CD4-positive, alpha-beta T cell treated with Interleukin-1 beta for 1 hour (primary cell): ENCODE measurements at places on chromosomes 4 and X.

DNA sequence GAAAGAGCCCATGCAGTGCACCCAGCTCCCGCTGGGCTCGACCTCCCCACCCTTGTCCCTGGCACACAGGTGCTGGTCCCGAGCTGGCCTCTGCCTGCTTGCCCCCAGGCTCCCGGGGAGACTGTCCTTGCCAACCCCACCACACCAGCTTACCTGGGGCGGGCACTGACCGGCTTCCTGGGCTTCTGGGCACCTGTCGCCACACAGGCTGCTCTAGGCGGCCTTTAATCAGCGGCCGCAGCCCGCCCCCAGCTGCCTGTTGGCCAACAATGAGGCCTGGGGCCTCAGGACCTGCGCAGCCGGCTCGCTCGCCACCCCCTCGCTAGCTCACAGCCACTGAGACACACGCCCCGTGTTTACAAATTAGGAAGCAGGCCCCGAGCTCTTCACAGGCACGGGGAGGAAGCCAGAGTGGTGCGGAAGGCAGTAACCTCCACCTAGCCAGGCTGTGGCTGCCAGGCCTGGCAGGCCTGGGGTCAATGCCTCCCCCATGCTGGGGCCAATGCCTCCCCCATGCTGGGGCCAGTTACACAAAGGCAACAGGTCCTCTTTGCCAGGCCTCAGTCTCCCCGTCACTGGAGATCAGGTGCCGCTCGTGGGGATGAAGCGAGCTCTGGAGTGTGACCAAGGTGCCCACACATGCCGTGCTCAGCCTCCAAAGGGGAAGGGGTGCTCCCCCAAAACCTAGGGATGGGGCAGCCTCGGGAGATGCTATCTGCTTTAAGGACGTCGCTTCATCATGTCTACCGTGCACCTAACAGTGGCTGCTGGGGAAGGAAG lies at the start of gene TREX2:
TREX2 (minus strand) TSS at position 201 of the 780 bp plus-strand sequence. CDS start 626 bp downstream, outside the sequence.
- DNase-seq = no peak

GRCh38 chr4:186132577-186133242 lies 28.2 kb downstream of the FAM149A start:
- DNase-seq = no peak

- DNase-seq = no peak
Measured at GRCh38 chr4:105990933-105991332, 95.7 kb downstream of the NPNT start.

GRCh38 chrX:70508296-70508911 lies 63.8 kb downstream of the DLG3 start:
- DNase-seq = no peak

- peak; percentile 91 for DNase-seq
Measured at GRCh38 chrX:120560842-120561633, at the start of gene CUL4B. TSS of gene CUL4B (minus strand) at chrX:120560962. CDS start at chrX:120560638, 324 bp downstream.

DNA sequence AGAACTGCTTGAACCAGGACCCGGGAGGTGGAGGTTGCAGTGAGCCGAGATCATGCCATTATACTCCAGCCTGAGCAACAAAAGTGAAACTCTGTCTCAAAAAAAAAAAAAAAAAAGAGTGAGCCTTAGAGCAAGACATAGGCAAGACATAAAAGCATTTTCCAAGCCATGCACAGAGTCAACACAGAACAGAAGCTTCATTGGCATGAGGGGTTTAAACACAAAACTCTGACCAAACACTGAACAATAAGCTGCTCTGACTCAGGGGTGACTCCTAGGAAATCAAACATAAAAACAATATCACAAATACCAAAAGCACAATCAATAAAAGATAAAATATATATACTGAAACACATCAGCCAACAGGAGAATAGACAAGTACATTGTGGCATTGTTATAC lies 136.8 kb downstream of the PLS3 start:
- DNase-seq = no peak

DNA sequence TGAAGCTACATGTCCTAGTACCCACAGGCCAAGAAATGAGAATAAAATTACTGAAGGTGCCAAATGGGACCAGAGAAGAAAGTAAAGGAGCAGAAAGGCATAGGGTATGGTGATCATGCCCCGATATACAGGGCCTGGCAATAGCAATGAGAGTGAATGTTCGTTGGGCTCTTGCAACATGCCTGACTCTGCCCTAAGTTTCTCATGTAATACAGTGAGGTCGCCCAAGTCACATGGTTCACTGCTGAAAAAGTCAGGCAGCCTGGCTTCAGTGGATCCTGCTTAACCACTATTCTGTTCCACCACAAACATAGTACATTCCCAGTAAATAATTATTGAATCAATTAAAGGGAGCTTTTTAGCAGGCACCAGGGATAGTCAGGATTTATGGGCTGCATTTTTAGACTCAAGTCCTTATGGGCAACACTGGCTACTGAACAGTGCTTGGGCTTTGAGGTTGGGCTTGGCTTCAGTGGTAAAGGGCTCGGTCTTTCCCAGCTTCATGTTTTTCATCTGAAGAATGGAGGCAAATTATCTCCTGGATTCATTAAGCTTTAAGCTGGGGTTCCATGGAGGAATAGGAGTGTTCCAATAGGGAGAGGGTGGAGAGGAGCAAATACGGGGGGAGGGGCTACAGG lies 67.1 kb upstream of the ZNF518B start:
- no peak for DNase-seq

- no peak for DNase-seq
Measured at GRCh38 chr4:85732124-85732523, 257.2 kb downstream of the ARHGAP24 start.
